ENCODE measurements at places on chromosomes 13 and 19.

DNA sequence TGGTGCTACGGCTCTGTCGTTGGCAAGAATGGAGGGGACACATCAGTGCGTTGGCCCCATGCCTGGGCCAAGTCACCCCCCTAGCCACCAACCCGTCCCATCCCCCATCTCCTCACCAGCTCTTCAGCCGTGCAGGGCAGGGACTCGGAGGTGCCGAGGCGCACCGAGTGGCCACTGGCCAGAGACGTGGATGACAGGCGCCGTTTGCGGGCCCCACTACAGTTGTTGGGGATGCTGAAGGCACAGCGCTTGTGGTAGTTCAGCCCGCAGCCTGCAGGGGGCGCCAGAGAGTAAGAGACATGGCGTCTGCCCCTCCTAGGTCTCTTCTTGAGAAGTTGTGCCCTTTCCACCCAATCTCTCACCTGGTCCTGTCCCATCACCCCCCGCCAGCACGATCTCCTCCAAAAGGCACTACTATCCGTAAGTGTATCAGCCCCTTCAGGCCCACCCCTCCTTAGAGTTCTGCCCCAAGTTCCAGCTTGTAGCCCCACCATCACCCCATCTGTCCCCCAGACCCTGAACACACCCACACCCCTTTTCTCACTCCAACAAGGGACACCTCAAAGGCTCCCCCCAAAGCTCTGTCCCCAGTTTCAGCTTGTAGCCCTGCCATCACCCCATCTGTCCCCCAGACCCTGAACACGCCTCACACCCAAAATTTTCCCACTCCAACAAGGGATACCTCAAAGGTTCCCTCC is 12.4 kb downstream of the PRKD2 start:
- DNase-seq: peak; percentile 81

DNA sequence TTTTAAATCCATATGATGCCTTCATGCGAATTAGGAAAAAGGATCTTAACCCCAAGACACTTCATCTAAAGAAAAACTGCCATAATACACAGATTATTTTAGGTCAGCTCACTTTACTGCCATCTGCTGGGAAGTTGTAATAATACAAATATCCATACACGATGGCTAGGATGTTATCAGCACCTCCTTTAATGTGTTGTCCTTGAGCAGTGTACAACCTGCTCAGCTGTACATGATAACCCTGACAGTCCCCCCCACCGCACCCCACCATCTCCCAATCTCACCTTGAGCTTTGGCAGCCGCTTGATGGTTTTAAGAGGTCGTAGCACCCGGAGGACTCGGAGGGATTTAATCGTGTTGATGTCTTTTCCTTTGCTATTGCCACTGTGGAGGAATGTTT is 112.2 kb downstream of the IER2 start:
- no peak for DNase-seq

DNA sequence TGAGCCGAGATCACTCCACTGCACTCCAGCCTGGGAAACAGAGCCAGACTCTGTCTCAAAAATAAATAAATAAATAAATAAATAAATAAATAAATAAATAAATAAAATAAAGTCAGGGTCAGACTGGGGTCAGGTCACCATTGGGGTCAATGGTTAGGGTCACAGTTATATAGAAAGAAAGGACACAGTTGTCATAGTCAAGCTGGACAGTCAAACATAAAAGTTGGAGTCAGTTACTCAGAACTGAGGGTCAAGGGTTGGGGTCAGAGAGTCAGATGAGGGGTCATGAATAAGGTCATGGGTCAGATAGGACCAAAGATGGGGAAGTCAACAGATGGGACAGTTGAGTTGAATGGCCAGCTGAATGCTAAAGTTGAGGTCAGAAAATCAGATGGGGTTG is 16.7 kb upstream of the EPOR start:
- DNase-seq: no peak

DNA sequence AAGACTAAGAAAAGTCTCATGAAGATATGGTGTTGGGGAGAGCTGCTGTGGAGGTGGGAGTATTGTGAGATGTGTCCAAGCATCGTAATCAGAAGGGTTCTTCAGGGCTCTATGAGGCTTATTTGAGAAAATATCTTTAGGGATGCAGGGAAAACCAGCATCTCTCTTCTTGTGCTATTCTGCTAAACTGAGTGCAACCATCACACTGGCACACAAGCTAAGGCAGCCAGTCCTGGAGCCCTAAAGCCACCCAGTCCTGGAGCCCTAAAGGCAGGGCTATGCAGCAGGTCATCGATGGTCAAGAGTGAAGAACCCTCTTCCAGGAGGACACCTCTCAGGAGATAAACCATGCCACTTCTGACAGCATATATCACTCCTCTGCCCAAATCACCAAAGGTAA is 445.2 kb upstream of the MIR17HG start:
- DNase-seq: no peak

GRCh38 chr13:48230541-48230940 is 2.5 kb upstream of the ITM2B start:
- no peak for DNase-seq

DNA sequence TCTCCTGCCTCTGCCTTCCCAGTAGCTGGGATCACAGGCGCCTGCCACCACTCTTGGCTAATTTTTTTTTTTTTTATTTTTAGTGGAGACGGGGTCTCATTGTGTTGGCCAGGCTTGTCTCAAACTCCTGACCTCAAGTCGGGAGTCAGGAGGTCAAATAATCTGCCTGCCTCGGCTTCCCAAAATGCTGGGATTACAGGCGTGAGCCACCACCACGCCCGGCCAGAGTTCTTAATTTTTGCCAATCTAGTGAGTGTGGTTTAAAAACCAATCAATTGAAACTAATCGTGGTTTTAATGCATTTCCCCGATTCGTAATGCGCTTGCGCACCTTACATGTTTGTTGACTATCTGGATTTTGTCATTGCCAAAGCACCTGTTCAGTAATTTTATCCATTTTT is 37.0 kb downstream of the SKA3 start:
- DNase-seq: no peak

- DNase-seq: no peak
Measured at GRCh38 chr13:113784645-113785024, 25.6 kb downstream of the TMEM255B start.

DNA sequence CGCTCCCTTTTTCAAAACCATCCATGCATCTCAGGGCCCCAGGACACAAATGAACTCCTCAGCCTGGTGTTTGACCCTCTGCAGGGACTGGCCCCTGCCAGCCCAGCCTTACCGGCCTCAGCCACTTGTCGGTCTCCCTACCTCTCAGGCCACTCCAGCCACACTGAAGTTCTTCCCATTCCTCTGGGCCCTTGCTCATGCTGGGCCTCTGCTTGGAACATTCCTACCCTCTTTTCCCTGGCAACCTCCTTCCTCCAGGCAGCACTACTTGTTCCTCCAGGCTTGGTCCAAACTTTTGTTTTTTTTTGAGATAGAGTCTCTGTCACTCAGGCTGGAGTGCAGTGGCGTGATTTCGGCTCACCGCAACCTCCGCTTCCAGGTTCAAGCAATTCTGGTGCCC is 7.6 kb upstream of the EGLN2 start:
- no peak for DNase-seq

GRCh38 chr13:29923554-29924481 is 73.4 kb upstream of the UBL3 start:
- DNase-seq: peak; percentile 35

DNA sequence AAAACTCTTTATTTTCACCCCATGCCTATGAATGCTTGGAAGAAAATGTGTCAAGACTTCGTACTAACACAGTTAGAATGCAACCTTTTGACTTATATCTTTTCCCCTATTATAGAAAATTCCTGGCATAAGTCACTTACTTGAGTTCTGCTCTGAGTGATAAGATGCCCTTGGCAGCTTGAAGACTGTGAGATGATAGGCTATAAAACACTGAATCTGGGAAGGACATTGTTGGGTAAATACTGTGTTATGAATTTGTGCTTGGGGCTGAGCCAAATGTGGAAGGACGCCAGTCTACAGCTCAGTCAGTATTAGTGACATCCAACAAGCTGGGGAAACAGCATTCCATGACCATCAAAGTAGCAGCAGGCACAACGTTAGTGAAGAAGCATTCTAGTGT is 368.0 kb upstream of the SGCG start:
- no peak for DNase-seq

DNA sequence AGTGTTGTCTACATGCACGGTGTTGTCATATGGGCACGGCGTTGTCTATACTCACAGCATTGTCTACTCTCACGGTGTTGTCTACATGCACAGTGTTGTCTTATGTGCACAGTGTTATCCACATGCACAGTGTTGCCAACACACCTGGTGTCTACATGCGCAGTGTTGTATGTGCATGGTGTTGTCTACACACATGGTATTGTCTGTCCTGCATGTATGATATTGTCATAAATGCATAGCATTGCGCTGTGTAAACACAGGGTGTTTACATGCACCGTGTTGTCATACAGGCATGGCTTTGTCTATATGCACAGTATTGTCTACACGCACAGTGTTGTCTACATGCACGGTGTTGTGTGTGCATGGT is 6.8 kb downstream of the ADPRHL1 start:
- no peak for DNase-seq

- DNase-seq: no peak
Measured at GRCh38 chr19:397941-398706, 10.8 kb downstream of the C2CD4C start.

- peak; percentile 30 for DNase-seq
Measured at GRCh38 chr19:42433503-42434260, 6.5 kb upstream of the LIPE start.

DNA sequence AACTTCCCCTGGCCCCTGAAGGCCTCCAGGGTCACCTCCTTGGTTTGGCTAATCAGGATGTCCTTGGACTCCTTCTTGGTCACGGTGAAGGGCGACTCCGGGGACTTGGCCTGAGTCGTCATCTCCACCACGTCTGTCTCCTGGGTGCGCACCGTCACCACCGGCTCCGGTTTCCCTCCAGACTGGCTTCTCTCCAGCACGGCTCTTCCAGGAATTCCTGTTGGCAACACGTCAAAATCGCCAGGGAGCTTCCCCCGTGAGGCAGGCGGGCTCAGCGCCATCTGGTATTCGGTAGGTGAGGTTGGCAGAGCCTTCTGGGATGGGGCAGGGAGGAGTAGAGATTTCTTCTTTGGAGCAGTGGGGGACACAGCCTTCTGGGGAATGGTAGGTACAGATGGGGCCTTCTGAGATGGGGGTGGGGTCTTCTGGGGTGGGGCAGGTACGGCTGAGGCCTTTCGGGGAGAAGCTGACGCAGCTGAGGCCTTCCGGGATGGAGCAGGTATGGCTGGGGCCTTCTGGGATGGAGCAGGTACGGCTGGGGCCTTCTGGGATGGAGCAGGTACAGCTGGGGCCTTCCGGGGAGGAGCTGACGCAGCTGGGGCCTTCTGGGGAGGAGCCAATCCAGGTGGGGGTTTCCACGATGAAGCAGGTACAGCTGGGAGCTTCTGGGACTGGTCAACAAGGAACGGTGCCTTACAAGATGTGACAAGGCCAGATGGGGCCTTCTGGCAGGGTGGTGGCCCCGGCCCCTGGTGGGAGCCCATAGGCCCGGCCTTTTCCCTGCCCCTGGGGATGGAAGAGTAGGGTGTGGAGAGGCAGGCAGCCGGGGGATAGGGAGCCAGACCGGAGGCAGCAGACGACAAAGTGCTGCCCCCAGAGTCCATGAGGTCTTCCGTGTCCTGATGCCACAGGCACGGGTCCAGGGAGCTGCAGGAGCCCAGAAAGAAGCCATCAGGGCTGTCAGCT is 3.8 kb downstream of the GARIN5B start:
- DNase-seq: no peak

GRCh38 chr19:48770266-48770665 is 14.9 kb downstream of the FGF21 start:
- DNase-seq: no peak

DNA sequence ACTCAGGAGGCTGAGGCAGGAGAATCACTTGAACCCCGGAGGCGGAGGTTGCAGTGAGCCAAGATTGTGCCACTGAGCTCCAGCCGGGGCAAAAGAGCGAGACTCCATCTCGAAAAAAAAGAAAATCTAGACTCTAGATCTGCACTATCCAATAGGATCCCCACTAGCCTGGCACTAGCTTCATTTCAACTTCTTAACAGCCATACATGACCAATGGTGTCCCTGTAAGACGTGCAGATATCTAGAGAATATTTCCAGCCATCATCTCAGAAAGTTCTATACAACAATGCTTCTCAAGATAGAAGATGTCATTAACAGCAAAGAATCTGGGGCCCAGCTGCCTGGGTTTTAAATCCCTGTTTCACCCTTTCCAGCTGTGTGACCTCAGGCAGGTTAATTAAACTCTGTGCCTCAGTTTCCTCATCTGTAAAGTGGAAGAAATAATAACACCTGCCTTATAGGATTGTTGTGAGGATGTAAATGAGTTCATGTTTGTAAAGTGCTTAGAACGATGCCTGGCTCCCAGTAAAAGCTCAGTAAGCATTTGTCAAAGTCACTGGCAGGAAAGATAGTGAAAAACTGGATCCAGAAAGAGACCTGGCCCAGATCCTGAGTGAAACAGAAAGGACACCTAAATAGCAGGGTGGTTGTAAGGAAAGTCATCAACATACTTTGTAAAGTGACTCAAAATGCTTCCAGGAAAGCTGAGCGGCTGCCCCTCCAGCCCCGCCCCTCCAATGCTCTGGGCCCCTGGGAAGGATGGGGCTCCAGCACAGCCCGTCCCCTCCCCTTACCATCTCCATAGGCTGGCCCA is 13.5 kb downstream of the WIZ start:
- DNase-seq: no peak

DNA sequence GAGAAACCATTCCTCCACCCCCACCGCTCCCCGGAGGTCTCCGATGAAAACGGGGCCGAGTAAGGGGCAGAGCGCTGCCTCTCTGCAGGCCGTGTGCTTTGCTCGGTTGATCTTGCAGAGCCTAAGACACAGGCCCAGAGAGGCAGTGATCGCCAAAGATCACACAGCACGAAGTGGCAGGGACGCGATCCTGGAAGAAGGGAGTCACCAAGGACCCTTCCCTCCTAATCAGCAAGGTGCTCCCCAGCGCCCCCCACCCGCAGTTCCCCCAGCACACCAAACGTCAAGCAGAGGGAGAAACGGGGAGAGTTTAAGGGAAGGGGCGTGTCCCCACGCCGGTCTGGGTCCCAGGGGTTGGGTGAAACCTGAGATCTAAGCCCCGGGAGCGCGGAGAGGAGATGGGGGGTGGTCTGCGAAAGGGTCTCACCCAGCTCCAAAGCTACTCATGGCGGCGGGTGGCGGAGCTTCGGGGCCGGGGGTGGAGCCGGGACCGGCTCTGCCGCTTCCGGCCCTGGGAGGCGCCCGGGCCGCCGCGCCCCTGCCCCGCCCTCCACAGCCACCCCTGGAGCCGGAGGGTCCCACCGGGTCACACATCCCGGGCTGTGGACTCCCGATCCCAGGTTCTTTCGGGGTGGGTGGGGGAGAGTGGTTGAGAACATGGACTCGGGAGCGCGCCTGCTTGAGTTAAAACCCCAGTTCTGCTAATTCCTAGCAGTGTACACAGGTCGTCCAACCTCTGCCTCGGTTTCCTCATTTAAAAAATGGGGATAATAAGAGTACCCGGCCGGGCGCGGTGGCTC is at the start of gene EML2:
Gene EML2, minus strand, starts transcription at position 468 of the 800 bp plus-strand sequence. Its CDS starts 21 bp downstream, at position 447.
- no peak for DNase-seq

GRCh38 chr19:343941-344624 is 513 bp downstream of the MIER2 start:
- no peak for DNase-seq
